ENCODE measurements at places on chromosomes 4 and X. TPM values are rescaled to one million over a fixed set of nuclear protein-coding genes. Genes with fewer than 3 reads are reported as not detected.

The PRDM8 gene
- polyA plus RNA-seq: 3.8 TPM

The NWD2 gene
- polyA plus RNA-seq: not detected

DNA sequence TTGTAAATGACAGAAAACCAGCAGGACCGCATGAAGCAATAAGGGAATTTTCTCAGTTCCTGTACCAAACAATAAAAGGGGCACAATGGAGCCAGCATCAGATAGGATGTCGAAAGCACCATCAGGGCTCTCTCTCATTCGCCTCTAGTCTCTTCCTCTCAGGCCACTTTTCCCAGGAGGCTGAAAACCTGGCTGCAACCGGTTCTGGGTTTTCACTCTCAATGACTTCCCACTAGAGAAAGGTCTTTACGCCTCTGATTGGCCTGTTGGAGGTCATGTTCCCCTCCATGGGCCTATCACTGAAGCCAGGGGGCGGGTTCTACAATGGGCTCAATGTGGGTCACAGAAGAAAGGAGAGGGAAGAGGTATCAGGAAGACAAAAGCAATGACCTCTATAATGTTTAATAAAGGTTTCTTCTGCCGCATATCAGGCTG lies 29.3 kb downstream of the ZNF827 start:
- peak; percentile 39 for DNase-seq

The SPANXD gene
- not detected for polyA plus RNA-seq
